ENCODE measurements at places on chromosomes 12 and 14.

DNA sequence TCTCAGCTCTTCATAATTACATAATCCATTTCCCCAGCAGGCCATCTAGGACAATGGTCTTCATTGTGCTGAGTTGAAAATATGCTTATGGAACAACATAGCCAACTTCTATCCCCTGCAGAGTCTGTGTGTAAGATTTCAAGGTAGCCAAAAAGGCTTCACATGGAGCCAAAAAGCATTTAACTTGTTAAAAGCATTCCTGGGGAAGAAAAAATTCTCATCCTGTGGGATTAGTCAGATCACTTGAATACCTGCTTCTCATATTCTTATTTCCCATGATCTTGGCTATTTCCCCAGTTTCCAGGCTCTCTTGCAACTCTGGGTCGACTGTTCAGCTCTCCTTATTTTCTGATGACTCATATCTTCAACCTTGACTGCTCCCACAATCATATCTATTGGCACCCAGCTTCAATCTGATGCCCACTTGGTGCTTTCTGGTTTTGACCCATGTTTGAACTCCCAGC is 178.9 kb downstream of the KLHL28 start:
- DNase-seq = no peak

- no peak for DNase-seq
These were observed 16.4 kb upstream of the LRP10 start for GRCh38 chr14:22854963-22855724.

- no peak for DNase-seq
These were observed 58.2 kb upstream of the STRN3 start for GRCh38 chr14:31084385-31084784.

- no peak for DNase-seq
These were observed 9.0 kb upstream of the SIX1 start for GRCh38 chr14:60658211-60658690.

DNA sequence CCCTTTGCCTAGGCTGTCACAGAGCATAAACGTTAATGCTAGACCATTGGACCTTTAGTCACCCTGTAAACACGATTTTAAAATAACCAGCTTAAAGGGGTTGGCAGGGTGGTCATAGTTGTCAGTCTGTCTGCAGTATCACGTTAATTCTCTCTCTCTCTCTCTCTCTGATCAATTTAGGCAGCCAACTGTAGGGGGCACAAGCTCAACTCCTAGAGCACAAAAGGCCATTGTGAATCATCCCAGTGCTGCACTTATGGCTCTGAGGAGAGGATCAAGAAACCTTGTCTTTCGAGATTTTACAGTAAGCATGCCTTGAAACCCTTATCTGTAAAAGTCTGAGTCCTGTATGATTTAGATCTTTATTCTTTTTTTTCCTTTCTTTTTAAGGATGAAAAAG is 97.1 kb downstream of the SCAF11 start:
- no peak for DNase-seq

DNA sequence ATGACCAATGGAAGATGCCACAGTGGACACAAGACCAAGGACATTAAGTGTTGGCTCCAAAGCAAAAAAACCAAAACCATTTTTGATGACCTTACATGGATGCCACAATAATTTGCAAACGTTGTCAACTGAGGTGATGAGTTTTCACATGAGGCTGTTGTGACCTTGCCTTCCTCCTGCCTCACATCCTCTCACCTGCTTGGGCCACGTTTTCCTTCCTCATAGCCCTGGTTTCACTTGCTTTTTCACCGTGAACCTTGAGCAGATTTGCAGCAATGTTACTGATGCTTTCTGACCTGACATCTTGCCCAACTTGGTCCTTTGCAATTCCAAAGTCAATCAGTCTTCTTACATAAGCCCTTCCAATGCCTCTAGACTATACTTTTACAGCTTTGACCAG is 3.7 kb downstream of the KRT6B start:
- no peak for DNase-seq

GRCh38 chr12:80684077-80684495 is 23.3 kb upstream of the MYF6 start:
- no peak for DNase-seq

- DNase-seq = no peak
These were observed 42.9 kb downstream of the IFNG-AS1 start for GRCh38 chr12:68031881-68032739.

GRCh38 chr12:1523558-1524050 is 70.8 kb downstream of the FBXL14 start:
- DNase-seq = no peak

GRCh38 chr14:23047751-23048693 is 6.0 kb downstream of the PSMB11 start:
- DNase-seq = no peak

- no peak for DNase-seq
These were observed 52.7 kb downstream of the DAAM1 start for GRCh38 chr14:59241121-59241520.

GRCh38 chr12:126773012-126773411 is 1494.0 kb upstream of the TMEM132C start:
- DNase-seq = no peak

DNA sequence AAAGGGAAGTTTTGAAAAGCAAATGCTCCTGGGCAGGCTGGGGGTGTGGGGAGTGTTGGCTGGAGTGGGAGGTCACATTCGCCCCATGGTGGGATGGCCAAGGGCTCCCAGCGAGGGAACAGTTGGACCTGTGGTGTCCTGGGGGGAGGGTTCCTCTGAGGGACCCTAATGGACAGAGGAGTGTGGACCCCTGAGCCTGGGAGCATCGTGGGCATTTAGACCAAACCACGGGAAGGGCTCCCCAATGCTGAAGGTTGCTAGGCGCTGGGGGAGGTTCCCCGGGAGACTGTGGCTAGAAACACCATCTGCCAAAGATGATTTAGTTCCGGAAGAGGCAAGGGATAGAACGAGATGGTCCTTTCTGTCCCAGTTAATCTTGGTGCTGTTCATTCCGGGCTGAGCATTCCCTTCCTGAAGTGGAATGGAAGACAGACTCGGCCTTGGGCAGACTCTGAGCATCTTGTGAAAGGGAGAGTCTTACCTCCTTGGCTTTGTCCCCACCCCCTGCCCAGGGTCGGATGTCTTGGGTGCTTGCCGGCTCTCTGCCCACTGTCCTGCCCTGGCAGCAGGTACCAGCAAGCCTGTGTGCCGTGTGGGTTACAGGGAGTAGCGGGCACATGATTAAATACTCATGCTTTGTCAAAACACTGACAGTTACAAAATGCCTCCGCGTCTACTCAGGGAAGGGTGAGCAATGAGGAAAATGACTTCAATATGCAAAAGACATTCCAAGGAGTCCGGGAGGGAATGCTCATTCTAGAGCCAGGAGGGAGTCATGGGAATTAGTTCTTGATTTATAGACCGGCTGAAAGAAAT is 215.9 kb downstream of the CACNA1C start:
- DNase-seq = no peak

DNA sequence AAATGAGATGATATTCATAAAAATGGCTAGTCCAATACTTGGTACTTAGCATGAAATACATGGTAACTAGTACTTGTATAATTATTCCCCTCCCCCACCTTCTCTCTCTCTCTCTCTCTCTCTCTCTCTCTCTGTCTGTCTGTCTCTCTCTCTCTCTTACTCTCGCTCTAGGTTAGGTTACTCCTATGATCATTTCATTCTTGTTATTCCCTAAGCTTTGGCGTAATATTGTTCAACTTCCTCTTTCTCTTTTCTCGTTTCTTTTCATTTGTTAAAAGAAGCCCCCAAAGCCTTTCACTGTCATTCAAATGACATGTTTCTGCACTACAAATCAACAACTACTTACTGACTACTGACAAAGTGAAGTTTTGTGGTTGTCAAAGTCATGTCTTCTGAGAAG is 89.8 kb downstream of the GRIP1 start:
- DNase-seq = no peak

DNA sequence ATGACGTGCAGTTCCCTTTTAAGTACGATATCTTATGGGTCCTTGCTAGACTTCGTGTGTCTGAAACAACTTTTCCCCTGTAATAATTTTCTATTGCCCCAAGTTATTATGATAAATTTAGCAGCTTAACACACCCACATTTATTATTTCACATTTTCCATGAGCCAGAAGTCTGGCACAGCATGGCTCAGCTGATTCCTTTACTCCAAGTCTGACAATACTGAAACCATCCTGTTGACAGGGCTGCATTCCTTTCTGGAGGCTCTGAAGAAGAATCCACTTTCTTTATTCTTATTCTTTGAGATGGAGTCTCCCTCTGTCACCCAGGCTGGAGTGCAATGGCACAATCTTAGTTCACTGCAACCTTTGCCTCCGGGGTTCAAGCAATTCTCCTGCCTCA is 80.9 kb downstream of the DENND5B start:
- no peak for DNase-seq

- no peak for DNase-seq
These were observed 32.0 kb downstream of the NRXN3 start for GRCh38 chr14:78202163-78202562.

DNA sequence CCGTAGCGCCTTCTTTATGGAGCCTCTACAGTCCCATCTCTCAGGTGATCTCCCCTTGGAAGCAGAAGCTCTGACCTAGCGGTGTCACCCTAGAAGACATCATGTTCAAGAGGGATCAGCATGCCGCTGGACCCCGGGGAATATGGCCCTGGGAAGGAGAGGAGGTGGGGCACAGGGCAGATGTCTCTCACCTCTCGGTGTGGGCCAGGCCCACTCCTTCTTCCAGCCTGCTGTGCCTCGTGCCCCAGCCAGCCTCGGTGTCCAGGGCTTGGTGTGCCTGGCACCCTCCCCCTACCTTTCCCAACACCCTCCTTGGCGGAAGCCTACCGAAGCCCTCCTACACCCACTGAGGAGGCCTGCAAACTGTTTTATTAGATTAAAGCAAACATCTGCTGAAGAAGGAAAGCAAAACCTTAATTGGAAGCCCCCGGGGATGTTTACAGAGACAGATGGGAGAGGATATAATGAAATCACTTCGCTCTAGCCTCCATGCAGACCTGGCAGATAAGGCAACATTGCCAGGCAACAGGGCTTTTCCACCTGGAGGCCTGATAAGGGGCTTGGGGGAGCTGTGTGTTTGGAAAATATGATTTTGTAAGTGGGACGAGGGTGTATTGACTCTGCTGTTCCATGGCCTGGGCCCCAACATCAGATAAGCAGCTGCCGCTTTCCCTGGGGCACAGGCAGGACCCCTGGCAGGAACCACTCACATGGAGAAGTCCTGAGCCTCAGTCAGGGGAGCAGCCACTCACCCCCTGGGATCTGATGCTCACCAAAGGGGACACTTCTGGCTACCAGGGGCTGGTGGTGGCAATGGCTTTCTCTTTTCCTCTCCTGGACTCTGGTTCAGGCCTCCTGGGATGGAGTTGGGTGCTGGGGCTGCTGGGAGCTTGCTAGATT is 5.7 kb upstream of the CHGA start:
- DNase-seq = no peak

DNA sequence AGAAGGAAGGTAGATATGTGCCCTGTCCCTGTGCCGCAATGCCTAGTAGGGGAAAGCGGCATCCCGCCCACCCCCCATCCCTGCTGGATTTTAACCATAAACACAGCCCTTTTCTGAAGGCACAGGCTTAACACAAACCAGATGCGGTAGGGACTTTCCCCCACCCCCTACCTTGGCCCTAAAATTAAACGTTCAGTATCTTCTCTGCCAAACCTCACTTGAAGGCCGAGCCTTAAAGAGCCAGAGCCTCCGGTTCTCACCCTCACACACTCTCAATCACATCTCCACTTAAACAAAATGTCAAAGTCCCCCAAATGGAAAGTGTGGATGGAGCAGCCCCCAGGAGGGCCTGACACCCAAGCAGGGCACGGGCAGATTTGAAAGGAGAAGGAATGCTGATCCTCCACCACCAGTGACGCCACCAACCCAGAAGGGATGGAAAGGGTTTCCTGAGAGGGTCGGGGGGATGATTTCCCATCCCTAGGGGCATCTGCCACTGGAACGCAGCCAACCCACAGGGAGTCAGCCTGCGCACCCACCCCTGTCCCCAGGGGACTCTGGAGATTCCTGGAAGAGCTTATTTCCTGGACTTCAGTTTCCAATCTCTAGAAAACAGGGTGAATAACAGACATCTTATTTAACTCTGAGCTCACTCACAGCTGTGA is 26.4 kb downstream of the ACTN1 start:
- DNase-seq = no peak

DNA sequence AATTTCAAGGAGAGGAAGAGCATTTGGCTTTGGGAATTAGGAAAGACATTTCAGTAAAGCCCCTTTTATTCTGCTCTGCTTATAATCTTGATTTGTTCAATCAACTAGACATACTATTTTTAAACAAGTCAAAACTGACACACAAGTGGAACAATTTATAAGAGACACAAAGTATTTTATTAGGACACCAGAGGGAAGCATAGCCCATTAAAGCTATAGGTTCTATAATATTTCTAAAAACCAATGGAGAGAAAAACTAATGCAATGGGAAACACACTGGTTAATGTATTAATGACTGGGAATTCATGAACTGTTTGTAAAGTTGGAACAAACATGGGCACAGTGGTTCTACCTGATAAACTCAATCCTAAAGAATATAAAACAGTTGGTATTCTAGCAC is 15.3 kb upstream of the CERS5 start:
- no peak for DNase-seq

DNA sequence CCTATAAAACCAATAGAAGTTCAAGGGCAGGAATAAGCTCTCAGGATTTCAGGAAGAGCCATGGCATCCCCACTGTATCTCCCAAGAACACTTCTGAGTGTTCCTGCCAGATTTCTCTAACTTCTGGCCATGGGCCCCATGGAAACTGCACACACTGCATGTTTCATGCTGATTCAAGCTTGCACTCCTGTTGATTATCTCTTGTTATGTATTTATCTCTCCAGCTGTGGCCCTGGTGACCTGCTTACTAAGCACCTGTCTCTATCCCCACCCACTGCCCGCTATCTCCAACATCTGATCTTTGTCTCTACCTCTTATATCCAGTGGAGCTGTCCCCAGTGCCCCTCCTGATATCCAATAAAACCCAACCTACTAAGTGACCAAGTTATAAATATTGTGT is 285.3 kb downstream of the PDZRN4 start:
- no peak for DNase-seq

- DNase-seq = no peak
These were observed 28.8 kb upstream of the BHLHE41 start for GRCh38 chr12:26153421-26154154.

- no peak for DNase-seq
These were observed 42.1 kb downstream of the NOC4L start for GRCh38 chr12:132186208-132186856.

DNA sequence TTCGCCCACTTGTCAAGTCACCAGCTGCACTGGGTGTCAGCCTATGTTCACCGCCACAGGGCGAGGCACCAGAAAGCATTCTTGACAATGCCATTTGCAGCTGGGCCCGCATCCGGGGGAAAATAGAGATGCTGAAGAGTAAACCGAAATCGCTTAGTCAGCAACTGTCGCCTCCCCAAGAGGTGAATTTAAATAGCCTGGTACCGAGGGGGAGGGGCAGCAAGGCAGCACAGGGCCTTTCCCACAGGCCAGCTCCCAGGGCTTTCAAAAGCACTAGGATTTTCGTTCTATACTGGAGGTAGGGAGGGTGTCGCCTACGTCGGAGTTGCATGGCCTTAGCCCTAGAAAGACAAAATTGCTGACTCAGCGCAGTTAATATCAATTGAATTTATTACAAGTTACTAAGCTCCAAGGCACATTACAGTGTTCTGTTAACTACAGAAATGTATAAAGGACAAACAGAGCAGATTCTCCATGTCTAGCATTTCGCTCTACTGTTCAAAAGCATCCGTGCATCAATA is 4.3 kb downstream of the IRF2BPL start:
- no peak for DNase-seq

Data from HAP-1 (cell line).